Stimulated activated CD4-positive, alpha-beta T cell treated with anti-CD3 and anti-CD28 coated beads, Interleukin-4, amount 100 ng/mL, for 48 hours (primary cell): ENCODE measurements at places on chromosomes 7 and 10.

- DNase-seq = no peak
Observed at GRCh38 chr7:151206914-151207313, 3.4 kb downstream of the H2BK1 start.

GRCh38 chr10:5491477-5491876 lies 7.9 kb downstream of the CALML5 start:
- DNase-seq = no peak

GRCh38 chr7:122132341-122132740 lies 11.7 kb downstream of the AASS start:
- no peak for DNase-seq

GRCh38 chr10:133099571-133099970 lies 11.8 kb downstream of the ADGRA1 start:
- DNase-seq = no peak

DNA sequence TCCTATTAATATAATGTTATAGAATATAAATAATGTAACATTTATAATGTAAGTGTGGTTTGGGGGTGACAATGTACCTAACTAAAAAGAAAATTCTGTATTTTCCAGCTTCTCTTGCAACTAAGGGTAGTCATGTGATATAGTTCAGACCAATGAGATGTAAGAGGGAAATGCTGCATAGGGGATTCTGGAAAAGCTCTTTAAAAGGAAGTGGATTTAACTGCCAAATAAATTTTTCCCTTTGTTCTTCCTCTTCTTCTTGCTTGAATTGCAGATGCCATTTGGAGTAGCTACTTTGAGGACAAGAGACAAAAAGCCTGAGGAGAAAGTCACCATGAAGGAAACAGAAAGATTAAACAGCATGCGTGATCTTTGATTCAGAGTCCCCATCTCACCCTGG lies 194.3 kb downstream of the PTEN start:
- no peak for DNase-seq

DNA sequence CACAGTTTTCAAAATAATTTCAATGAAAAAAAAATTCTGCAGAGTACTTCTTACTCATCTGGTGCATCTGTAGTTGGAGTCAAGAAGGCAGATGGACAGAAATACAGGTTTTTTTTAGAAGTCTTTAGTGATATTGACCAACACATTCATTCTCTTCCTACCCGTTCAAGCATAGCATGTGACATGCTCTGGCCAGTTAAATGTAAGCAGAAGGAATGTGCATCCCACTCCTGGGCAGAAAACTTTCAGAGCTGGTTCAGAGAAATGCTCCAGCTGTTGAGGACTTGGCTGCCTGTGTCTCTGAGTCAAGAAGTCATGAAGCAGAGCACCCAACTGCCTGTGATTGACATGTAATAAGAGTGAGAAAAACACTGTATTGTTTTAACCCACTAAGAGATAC lies 665.3 kb upstream of the IGFBP3 start:
- no peak for DNase-seq

DNA sequence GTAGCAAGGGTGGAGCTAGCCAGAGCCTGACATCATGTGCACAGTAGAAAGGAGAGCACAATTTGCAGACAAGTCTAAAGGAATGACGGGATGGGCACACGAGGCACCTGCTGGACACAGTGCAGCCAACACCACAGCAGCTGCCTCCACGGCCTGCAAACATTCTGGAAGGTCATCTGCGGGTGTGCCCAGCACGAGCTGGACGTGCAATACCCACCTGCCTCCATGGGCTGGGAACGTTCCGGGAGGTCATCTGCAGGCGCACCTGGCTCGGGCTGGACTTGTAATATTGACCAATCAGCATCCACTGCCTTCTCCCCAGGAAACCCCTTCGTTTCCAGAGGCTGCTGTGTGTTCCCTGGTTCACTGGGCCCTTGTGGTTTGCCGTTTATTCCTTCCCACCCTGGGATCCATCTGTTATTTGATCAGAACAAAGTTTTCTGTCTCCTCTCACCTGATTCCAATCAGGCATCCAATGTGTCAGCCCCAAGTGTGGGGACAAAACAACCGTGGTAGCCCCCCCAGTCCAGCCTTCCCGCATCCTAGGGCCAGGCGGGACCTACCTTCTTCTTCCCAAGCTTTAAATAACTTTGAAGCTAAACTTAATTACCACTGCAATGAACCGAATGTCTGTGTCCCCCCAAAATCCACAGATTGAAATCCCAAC lies 243.4 kb upstream of the PPP2R2D start:
- no peak for DNase-seq

GRCh38 chr7:17507717-17508116 lies 209.3 kb downstream of the AHR start:
- DNase-seq = no peak

DNA sequence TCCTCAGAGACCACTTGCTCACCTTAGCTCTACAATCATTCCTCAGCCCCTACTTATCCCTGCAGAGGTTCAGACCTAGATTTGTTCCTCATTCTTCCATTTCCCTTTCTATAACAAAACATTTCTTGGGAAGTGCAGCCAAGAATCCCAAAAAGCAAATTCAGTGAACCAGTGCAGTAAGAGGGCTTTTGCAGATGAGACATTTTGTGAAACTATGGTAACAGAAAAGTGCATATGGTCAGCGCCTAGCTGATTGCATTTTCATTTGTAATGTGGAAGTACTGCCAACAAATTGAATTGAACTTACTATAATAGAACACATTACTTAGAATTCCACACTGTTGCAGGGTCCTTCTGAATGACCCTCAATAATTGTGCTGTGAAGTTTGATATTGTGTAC lies 18.6 kb downstream of the AGMO start:
- no peak for DNase-seq

DNA sequence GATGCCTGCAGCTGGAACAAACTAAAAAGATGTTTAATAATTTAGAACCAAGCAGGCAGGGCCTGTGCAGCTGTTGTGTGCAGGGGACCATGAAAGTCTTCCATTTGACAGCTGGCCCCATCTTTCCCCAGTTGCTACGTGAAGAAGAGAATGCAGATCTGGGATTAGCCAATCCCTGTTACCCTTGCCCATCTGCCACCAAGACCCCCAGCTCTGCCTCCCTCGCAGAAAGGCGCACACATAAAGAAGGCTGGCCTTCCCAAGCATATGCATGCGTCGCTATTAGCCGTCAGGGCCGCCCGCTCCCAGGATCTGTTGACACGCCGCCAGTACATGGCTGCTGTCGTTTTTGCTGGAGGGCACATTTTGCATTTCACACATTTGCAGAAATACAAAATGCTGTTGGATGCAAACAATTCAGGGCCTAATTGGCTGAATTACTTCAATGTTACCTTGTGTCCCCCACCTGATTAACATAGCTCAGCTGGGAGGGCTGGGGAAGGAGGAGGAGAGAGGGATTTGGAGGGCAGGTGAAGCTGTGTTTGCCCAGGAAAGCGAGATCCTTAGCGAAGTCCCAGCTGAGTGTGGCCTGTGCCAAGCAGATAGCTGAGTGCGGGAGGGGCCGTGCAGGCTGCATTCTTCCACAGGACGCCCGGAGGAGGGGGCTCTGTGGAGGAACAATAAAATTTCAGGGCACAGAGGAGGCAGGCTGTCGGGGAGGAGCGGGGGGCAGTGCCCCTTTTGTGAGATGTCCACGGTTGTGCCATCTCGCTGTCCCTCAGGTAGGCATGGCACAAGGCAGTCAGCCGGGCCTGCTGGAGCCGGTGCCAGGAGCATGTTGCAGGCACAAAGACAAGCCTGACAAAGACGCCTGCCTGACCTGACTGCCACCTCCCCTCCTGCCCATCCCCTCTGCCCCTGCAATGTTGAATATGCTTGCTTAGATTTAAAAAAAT lies 443.0 kb upstream of the MKI67 start:
- DNase-seq = no peak

GRCh38 chr10:60532696-60533468 lies 143.2 kb upstream of the ANK3 start:
- DNase-seq = no peak

GRCh38 chr10:100899171-100899570 lies 13.6 kb upstream of the SLF2 start:
- no peak for DNase-seq

DNA sequence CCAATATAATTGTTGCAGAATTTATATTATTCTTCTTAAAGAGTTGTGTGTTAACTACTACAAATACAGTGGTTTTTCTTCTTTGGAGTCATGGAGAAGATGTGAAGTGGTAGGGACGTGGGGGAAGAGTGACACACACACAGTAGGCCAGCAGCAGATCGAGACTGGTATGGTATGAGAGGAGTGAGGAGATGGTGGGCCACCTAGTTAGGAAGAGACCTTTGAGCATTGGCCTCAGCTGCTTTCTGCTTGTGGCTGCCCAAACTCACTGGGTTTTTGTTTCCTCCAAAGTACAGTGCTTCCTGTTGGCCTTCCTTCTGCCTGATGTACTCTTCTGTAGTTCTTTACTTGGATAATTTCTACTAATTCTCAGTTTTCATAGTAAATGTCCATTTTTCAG lies 14.6 kb downstream of the VCL start:
- DNase-seq = no peak

DNA sequence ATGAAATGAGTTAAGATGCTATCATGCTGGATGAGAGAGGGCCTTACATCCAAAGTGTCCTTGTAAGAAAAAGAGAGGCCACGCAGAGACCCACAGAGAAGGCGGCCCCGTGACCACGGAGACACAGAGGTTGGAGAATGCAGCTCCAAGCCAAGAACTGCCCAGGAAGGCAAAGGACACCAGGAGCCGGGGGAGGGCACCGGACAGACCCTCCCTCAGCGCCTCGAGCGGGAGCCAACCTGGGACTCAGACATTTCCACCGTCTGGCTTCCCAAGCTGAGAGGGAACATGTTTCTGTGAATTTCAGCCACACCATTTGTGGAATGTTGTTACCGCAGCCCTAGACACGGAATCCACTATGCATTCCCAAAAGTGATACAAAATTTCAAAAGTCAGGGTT lies 22.9 kb downstream of the TCERG1L start:
- no peak for DNase-seq

DNA sequence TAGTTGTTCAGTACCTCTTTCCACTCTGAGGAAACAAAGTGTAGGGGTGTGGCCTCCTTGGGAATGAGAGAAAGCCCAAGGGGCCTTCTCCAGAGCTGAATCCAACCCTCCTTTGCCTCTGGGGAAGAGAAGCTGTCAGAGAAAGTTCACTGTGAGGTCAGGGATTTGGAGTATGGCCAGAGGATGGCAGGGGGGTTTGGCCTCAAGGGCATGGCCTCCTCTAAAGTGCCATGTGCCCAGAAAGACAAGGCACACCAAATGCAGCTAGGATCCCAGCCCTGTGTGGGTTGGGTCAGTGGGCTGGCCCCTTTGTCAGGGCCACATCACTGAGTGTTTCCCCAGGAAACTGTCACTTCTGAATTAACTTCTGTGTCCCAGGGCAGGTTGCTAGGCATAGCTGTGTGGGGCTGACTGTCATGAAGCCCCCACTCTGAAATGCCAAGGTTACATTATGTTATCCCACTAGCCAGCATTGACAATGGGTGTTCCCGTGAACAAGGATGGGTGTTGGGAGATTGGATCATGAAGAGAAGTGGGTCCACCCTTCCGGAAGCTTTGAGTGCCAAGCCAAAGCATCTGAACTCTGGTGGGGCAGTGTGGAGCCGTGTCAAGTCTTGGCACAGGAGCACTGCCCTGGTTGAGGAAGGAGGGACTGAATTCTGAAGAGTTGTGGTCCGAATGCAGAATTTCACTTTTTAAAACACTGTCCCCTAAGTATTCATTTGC lies 123.3 kb downstream of the ZMIZ1 start:
- DNase-seq = no peak

DNA sequence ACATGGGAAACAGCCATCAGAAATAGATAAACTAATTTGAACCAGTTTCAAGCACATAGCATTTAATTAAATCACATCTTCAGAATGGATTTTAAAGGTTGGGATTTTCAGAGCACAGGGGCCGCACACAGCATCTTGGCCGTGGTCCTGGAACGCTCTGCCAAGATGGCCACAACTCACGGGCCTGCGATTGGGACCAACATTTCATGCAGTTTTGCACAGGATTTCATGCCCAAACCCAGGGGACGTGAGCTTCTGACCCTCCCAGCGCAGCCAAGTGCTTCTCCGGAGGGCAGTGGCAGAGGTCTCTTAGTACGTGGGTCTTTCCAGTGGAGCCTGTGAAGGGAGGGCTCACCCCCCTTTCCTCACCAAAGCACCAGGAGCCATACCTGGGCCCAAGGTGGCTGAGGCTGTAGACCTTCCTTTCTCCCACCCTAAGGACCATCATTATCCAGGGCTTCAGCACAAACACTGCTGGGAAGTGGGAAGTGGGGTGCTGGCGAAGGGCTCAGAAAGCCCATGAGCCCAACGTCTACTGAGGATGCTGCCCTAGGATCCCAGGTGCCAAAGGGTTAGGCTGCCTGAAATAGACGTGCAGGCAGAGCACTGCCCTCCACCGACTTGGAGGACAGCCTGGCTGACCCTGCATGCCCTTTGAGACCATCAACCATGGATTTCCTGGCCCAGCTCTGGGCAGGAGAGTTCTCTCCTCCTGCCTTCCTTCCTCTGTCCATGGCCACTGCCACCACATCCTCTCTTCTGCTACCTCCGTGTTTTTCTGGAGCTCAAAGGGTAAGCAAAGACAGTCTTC lies 611.2 kb upstream of the MGMT start:
- DNase-seq = no peak

GRCh38 chr7:130673066-130673465 lies 4.5 kb upstream of the COPG2 start:
- DNase-seq = no peak
